Fibroblast of mammary gland (primary cell): ENCODE measurements at places on chromosomes 5 and 9.

DNA sequence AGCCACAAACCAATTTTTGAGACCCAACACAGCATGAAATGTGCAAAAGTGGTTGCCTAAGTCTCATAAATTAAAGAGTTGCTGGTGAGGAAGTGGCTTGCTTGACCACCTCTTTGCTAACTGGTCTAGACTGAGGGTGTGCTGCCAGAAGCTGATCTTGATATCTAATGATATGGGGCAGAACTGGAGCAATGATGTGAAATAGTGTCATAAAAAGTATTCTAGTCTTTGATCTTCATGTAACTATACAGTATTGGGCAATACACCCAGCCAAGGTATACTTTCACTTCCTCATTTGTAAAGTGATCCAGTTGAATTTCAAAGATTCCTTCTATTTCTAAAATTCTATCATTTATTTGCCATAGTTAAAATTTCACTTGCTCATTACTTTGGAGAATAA, 5.9 kb upstream of the YTHDC2 start:
- no peak for DNase-seq

DNA sequence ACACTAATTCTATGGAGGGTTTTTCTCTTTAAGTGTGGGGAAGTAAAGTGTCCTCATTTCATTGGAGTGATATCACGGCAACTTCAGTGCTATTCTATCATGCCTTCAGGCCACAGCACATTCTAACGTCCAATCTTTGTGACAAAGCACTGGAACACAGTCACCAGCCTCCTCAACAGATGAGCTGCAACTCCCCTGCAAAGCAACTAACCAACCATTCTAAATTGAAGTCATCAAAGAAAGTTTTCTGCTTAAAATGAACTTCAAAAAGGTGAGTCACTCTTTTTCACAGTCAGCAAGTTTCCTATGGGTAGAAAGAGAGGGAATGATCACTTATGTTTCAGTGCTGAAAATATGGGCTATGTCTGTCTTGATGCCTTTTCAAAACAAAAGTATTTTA, 190.8 kb downstream of the ELAVL2 start:
- no peak for DNase-seq

DNA sequence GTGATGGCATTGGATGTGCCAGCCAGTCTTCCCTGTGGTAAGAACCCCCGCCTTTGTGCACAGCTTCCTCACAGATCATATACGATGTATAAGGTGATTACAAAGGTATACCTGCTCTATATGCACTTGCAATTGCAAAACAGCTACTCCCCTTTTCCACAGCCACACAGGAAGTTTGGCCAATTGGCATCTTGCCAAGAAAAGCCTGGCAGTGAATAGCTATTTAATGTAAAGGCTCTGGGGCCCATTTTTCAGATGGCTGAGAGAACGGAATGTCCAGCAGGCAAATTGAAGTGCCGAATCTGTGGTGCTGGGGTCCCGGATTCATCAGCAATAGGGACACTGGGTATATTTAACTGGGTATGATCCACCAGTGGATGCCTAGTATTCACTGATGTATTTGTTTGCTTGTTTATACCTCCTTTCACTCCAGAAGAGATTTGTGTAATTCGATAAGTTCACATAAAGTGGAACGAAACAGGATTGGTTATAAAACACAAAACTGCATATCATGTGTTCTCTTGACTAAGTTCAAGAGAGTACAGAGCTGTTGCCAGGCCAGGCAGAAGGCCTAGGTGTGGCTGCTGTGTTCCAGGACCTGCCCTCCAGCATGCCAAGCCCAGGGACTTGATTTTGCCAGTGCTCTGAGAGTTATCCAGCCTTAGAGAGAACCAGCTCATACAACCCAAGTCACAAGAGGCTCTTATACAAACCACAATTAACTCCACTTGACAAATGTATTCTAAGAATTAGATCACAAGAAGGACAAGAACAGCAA, 27.7 kb upstream of the GABRP start:
- no peak for DNase-seq

DNA sequence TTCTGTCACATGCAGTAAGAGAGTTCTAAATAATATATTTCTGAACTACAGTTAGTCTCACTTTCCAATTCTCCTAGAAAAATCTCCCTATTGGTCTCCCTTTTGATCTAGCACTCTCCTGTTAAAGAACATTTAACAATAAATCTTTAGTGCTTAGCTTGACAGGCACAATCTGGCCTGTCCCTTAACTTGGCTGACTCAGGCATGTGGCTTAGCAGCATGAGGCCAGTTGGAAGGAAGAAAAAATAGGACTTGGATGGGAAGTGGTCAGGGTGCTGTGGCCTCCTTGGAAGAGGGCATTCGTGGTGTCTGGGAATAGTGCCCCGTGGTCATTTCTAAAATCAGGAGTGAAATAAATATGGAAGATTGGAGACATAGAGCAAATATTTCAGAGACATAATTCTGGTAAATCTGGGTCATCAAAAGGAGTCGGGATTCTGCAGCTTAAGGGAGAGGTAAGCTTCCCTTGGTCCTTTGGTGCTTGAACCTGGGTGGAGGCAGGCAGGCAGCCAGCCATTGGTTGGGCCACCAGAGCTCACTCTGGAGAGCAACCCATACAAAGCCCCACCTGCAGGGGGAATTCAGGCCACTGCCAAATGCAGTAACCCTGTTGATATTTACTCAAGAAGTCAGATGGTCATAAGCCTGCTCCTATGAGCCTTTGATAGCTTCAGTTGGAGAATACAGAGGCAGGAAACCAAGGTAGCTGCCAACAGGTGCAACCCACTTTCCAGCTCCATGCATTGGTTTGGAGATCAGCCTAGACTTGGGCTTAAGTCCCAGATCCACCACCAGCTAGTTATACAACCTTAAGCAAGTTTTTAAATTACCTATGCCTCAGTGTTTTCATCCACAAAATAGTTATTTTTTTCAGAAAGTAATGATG, 28.8 kb upstream of the TLE4 start:
- DNase-seq = no peak

DNA sequence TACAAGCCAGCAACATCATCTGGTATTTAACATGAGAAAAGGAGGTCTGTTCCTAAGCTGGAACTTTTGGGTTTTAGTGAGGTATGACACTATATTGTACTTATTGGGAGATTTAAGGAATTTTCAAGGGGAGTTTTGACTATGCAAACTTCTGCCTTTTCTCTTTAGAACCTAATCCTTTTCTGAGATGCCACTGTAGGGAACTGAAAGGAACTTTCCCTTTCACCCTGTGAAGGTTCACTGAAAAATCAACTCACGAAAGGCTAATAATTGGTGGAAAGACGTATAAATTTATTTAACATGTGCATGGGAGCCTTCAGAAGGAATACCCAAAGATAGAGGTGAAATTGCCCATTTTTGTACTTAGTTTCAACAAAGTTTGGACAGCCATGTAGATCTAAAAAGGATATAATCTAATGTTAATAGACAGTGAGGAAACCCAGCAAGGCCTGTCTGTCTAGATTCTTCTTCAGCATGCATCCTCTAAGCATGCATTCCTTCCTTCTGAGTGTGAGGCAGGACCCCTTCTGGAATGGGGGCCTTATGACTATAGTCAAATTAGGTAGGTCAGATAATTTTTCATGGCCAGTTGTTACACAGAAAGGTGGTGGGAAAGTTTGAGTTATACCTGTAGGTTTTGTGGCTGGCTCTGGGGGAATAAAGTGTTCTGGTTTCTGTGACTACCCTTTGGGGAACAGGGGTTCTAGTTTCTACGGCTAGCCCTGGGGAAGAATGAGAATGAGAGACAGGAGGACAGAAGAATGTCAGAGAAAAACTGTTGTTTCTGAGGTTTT, 200.3 kb downstream of the C9orf152 start:
- DNase-seq = no peak

DNA sequence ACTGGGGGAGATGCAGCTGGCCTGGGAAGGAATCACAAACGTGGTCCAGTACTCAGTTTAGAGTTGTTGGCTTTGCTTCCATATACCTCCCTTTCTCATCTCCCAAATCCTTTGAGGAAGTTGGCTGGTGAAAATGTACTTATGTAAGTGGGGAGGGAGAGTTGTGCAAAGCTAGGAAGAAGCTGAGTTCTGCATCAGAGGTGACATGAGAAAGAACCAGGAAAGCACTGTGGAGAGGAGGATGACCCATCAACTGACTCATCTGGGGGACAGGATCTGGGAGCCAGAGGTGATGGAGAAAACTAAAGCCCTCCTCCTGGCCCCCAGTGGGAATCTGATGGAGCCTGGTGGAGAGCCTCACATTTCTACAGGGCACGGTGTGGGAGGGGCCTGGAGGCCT, 16.2 kb downstream of the KCNMB1 start:
- DNase-seq = peak; percentile 24

GRCh38 chr9:10104774-10105173, 508.0 kb downstream of the PTPRD start:
- DNase-seq = no peak
